ENCODE measurements at places on chromosomes 1 and 21.

DNA sequence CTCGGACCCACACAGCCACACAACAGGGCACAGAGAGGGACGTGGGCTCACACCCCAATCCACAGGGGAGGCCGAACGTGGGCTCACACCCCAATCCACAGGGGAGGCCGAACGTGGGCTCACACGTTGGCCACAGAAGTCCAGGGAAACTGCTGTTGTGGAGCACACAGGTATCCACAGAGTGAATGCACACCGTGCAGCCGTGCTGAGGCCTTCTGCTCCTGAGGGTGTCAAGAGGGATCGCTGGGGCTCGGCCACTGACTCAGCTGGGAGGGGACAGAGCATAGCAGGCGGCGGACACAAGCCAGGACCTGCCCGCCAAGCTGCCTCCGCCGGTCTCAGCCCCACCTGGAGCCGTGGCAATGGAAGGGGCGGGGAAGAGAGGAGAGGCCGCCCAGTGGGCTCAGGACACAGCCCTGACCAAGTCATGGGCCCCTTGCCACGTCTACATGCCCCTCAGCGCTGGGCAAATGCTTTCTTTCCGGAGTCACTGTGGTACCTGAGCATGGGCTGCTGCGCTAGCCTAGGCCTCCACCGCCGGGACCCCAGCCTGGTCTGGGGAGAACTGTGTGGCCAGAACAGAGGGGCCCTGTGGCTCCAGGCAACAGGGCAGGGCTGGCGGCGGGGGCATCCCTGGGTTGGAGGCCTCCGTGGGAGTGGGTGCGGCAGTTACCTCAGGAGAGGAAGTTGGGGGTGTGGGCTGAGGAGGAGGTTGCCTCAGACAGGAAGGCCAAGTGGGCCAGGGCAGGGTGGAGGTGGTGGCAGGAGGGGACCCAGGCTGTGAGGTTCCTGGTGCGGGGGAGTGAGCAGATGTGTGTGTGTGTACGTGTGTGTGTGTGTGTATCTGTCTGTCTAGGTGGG, 1.2 kb downstream of the SYTL1 start:
- peak; percentile 60 for DNase-seq

DNA sequence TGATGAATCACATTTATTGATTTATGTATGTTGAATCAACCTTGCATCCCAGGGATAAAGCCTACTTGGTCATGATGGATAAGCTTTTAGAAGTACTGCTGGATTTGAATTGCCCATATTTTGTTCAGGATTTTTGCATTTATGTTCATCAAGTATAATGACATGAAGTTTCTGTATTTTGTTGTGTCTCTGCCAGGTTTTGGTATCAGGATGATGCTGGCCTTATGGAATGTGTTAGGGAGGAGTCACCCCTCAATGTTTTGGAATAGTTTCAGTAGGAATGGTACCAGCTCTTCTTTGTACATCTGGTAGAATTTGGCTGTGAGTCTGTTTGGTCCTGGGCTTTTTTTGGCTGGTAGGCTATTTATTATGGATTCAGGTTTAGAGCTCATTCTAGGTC, 1643.1 kb upstream of the B3GALT2 start:
- DNase-seq: no peak

GRCh38 chr1:59985911-59986515, 59.4 kb upstream of the CYP2J2 start:
- DNase-seq: no peak

DNA sequence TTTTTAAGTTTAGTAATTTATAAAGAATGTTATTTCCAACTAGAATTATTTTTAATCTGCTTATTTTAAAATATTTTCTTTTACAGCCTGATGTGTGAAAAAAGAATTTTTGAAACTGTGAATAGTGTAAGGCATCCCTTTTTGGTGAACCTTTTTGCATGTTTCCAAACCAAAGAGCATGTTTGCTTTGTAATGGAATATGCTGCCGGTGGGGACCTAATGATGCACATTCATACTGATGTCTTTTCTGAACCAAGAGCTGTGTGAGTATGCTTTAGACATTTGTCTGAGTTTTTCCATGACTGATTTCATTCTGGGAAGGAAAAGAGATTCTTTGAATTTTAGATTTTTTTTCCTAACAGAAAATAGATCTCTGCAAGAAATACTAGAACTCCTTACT, 77.9 kb downstream of the GTF2B start:
- no peak for DNase-seq

DNA sequence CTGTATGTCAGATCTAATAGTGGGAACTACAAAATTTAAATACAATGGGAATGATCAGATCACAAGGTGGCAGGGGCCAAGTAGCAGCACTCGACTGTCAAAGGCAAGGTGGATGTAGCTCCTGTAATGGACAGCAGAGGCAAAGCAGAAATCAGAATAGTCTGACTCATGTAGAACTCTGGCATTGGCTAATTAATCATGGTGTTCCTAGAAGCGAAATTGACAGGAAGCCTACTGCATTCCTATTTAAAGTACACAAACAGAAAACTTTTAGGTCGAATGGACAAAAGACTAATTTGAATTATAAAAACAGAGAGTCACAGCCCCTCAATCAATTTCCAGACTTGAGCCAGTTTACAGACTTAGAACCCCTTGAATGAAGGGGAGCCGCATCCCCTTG, 17.4 kb upstream of the IL12RB2 start:
- DNase-seq: no peak
